ENCODE measurements at places on chromosomes 12 and 14. TPM values are rescaled to one million over a fixed set of nuclear protein-coding genes. Genes with fewer than 3 reads are reported as not detected.

DNA sequence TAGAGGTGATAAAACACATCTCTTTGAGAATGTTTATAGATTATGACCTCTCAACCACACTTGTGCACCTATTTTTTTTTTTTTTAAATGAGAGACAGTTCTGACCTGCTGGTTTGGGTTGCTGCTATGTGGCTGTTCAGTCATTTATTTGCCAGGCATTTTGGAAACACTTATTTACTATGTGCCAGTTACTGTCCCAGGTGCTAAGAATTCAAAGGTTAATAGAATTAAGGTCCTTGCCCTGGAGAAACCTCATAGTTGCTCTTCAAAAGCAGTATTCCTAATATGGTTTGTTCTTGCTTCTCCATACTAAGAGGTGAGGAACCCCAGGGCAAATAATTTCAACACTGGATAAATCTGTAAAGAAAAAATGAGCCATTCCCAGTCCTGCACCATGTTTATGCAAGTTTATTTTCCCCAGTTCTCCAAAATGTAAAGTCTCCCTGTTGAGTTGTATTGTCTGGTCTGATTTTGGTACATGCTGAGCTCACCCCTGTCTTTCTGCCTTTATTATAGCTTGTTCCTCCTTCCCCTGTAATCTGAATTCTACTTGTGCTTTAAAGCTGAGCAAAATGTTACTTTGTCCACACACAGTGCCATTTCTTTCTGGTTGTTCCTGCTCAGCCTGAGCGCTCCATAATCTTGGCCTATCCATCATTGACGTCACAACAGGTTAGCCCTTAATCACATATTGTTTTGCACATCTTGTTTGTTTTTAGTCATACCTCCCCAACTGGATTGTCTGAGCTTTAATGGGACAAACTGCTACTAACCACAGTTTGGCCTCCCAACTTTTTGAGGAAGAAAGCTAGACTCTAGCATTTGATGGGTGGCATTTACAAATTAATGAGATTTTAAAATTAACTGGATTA is 56.7 kb downstream of the SRGAP1 start:
- no peaks in the 10 kb centered on the region for H3K4me1 ChIP-seq
- no peak for DNase-seq
- no peaks in the 10 kb centered on the region for H3K36me3 ChIP-seq
- H3K4me3 ChIP-seq, result no peak overlapping the region
- H3K27me3 ChIP-seq, result no peaks in the 10 kb centered on the region

DNA sequence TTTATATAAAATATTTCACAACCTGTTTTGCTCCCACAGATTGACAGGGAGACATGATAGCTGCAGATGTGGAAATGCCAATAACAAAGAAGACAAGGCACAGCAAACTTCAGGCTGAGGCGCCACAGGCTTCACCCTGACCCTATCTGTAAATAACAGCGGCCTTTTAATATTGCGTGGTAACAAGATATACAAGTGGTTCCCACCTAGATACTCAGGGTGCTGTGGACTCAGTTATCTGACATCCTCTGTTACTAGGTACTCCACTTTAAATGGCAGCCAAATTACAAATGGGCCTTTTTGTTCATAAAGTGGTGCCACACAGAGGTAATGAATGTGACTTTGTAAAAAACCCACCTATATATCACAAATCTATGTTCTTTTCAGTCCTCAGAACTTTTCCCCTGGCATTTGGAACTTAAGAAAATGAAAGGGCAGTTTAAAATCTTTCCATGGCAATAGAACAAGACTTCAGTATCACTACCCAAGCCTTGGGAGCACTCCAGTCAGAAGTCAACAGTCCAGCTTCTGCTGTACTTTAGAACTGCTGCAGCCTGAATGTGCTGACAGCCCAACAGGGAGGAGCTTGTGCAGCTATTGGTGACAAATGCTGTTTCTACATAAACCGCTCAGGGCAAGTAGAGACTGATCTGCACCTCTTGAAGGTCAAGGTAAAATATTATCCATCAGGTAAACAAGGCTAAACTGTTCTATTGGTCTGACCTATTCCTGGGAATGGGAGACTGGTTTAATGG is 86.2 kb upstream of the DCD start:
- no peaks in the 10 kb centered on the region for H3K27me3 ChIP-seq
- no peak overlapping the region for H3K27ac ChIP-seq
- no peaks in the 10 kb centered on the region for H3K4me1 ChIP-seq
- DNase-seq, result no peak
- H3K4me3 ChIP-seq, result no peak overlapping the region
- no peaks in the 10 kb centered on the region for H3K36me3 ChIP-seq

- peaks cover 12% of the 10 kb centered on the region for H3K27me3 ChIP-seq
- no peaks in the 10 kb centered on the region for H3K4me1 ChIP-seq
- H3K4me3 ChIP-seq, result no peak overlapping the region
- DNase-seq, result no peak
These were observed 6.8 kb downstream of the LRRC74A start for GRCh38 chr14:76833011-76833410.

Gene RHOJ
- polyA plus RNA-seq, result 3.0 TPM

Gene AJUBA
- polyA plus RNA-seq, result 17.8 TPM

Gene TC2N
- polyA plus RNA-seq, result 0.34 TPM
